ENCODE measurements at places on chromosomes 1 and 21. TPM values are rescaled to one million over a fixed set of nuclear protein-coding genes. Genes with fewer than 3 reads are reported as not detected.

DNA sequence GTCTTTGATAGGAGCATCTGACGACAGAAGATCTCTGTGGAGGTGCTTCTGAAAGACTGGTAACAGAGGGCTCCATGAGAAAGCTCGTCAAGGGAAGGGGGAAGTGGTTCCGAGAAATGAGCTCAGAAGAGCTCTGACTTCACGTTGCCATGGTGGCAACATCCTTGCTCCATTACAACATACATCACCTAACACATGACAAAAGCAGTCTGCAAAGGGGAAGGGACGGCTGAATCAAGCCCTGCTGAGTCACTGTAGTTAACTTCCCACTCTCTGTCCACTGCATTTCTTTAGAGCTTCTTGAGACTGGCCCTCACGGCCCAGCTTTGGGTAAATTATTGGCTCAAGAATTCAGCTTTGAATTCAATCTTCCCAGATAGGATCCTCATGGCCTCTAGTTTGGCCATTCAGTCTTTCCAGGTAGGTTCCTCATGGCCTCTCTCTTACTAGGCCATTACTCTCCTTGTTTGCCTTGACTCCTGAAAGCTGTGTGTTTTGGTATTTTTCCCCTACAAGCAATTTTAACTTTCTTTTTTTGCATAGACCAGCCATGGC lies 88.0 kb upstream of the ZNF648 start:
- H3K4me3 ChIP-seq, result no peak overlapping the region
- peak; percentile 49 for DNase-seq
- H3K4me1 ChIP-seq, result peaks cover 12% of the 10 kb centered on the region
- no peaks in the 10 kb centered on the region for H3K27me3 ChIP-seq
- H3K27ac ChIP-seq, result no peak overlapping the region

- peaks cover 9% of the 10 kb centered on the region for H3K36me3 ChIP-seq
- H3K27ac ChIP-seq, result no peak overlapping the region
- no peak for DNase-seq
- H3K27me3 ChIP-seq, result no peaks in the 10 kb centered on the region
- no peak overlapping the region for H3K4me3 ChIP-seq
- no peaks in the 10 kb centered on the region for H3K4me1 ChIP-seq
These were observed 77.0 kb downstream of the PGM1 start for GRCh38 chr1:63670164-63670563.

- H3K27ac ChIP-seq, result no peak overlapping the region
- H3K4me1 ChIP-seq, result peaks cover 8% of the 10 kb centered on the region
- H3K27me3 ChIP-seq, result peaks cover 6% of the 10 kb centered on the region
- DNase-seq, result no peak
These were observed 12.7 kb upstream of the HMGCL start for GRCh38 chr1:23837908-23838307.

Gene TRIM63
- 0.19 TPM for total RNA-seq

DNA sequence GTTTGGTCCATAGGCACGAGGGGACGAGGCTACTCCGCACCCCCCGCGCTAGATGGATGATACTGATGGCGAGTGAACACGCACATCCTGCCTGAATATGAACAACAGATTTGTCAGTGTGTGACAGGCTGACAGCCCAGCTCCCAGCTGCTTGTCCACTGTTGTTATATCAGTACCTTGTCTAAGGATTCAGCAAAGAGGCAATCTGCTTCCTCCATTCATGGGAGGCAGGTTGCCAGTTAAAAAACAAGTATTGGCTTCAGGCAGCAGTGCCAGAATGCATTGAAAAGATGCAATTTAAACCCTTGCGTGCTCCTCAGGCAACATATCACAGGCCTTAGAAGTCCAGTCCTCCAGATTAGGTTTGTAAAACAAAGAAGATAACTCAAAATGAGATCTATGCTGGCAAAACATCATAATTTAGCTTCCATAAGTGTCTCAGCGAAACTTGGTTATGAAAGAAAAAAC lies 223.3 kb downstream of the GPATCH2 start:
- H3K27me3 ChIP-seq, result no peaks in the 10 kb centered on the region
- DNase-seq, result no peak
- no peaks in the 10 kb centered on the region for H3K36me3 ChIP-seq
- no peaks in the 10 kb centered on the region for H3K4me1 ChIP-seq

Gene IFI44L
- total RNA-seq, result 32.8 TPM

Gene P3H1
- 34.8 TPM for total RNA-seq

Gene PRAMEF1
- total RNA-seq, result not detected

- H3K27me3 ChIP-seq, result no peaks in the 10 kb centered on the region
- H3K36me3 ChIP-seq, result no peaks in the 10 kb centered on the region
- H3K4me1 ChIP-seq, result no peaks in the 10 kb centered on the region
- no peak overlapping the region for H3K27ac ChIP-seq
These were observed 26.1 kb upstream of the GPR153 start for GRCh38 chr1:6287029-6287428.

- no peak for DNase-seq
- peaks cover 16% of the 10 kb centered on the region for H3K4me1 ChIP-seq
- no peak overlapping the region for H3K4me3 ChIP-seq
These were observed 8.1 kb upstream of the TACSTD2 start for GRCh38 chr1:58585166-58585565.

Gene CSF1
- 135 TPM for total RNA-seq

Gene C1orf115
- total RNA-seq, result 0.73 TPM

DNA sequence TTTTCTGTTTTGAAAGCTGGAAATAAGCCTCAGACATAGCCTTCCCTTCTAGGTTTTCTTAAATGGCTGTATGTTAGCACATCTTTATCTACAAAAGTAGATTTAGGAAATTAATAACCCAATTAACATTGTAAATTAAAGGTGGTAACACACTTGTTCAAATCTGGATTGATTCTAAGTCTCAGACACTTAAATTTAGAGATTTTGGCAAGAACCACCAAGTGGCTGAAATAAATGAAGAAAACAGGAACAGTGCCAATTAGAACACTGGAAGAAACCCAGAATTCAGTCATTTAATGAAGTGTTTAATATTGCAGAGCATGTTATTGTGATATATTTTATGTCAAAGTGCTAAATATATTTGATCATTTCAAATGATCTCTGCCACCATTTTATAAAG lies 628.2 kb downstream of the USP25 start:
- no peaks in the 10 kb centered on the region for H3K27me3 ChIP-seq
- DNase-seq, result no peak
- no peak overlapping the region for H3K27ac ChIP-seq
- no peaks in the 10 kb centered on the region for H3K4me1 ChIP-seq
- H3K4me3 ChIP-seq, result no peak overlapping the region

Gene PALMD
- total RNA-seq, result not detected

DNA sequence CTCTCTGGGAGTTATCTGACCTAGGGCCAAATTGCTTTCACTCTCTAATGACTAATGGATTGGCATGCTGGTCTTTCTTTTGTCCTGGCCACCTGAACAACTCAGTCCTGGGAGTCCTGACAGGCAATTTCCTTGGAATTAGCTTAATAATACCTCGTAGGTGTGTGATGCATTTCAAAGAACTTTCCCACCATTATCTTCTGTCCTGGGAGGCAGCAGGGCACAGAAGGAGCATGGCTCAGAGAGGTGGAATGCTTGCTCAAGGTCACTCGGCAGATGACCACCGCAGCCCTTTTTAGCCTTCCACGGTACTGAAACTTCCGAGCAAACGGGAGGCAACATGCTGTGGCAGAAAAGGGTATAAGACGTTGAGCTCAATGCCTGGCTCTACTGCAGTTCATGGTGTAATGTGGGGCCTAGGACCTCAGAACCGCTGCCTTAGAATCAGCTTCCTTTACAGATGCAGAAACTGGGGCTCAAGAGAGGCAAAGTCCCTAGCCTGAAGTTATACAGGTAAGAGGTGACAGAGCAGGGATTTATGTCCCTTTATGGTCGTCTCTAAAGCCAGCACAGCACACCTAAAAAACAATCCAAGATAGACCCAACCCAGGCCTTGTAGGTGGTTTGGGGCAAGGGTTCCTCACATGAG lies 3.2 kb downstream of the ID3 start:
- peaks cover 13% of the 10 kb centered on the region for H3K36me3 ChIP-seq
- DNase-seq, result no peak
- no peaks in the 10 kb centered on the region for H3K27me3 ChIP-seq
- H3K27ac ChIP-seq, result peak overlapping the region; percentile 73

DNA sequence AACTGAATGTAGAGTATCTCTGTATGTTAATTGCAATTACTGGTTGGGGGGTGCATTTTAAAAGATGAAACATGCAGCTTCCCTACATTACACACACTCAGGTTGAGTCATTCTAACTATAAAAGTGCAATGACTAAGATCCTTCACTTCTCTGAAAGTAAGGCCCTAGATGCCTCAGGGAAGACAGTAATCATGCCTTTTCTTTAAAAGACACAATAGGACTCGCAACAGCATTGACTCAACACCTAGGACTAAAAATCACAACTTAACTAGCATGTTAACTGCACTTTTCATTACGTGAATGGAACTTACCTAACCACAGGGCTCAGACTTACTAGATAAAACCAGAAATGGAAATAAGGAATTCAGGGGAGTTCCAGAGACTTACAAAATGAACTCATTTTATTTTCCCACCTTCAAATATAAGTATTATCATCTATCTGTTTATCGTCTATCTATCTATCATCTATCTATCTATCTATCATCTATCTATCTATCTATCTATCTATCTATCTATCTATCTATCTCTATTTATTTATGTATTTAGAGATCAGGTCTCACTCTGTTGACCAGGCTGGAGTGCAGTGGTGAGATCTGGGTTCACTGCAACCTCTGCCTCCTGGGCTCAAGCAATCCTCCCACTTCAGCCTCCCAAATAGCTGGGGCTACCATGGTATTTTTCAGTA lies 47.8 kb downstream of the CHML start:
- H3K27ac ChIP-seq, result peak overlapping the region; percentile 49
- DNase-seq, result no peak
- peaks cover 3% of the 10 kb centered on the region for H3K36me3 ChIP-seq

- H3K27me3 ChIP-seq, result no peaks in the 10 kb centered on the region
- H3K27ac ChIP-seq, result no peak overlapping the region
- DNase-seq, result no peak
These were observed 11.9 kb downstream of the TSPAN2 start for GRCh38 chr1:115077286-115077983.

DNA sequence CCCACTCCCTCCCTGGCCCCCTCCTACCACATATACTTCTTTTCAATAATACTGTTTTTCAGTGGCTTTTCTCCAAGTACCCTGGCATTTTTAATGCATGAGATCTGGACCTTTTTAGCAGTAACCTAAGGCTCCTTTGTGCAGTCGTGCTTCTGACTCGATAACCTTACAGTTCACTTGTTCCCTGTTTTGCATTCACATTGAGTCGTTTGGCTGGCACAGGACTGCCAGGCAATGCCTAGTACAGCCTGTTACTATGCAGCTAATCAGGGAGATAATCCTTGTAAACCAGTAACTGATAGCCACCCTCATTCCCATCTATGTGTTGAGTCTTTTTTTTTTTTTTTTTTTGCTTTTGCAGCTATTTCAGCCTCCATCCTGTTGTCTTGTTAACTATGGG lies 3.7 kb downstream of the ATP1B1 start:
- no peak for DNase-seq
- H3K4me3 ChIP-seq, result no peak overlapping the region
- peaks cover 6% of the 10 kb centered on the region for H3K36me3 ChIP-seq
- H3K4me1 ChIP-seq, result peaks cover 36% of the 10 kb centered on the region
- peaks cover 20% of the 10 kb centered on the region for H3K27me3 ChIP-seq

DNA sequence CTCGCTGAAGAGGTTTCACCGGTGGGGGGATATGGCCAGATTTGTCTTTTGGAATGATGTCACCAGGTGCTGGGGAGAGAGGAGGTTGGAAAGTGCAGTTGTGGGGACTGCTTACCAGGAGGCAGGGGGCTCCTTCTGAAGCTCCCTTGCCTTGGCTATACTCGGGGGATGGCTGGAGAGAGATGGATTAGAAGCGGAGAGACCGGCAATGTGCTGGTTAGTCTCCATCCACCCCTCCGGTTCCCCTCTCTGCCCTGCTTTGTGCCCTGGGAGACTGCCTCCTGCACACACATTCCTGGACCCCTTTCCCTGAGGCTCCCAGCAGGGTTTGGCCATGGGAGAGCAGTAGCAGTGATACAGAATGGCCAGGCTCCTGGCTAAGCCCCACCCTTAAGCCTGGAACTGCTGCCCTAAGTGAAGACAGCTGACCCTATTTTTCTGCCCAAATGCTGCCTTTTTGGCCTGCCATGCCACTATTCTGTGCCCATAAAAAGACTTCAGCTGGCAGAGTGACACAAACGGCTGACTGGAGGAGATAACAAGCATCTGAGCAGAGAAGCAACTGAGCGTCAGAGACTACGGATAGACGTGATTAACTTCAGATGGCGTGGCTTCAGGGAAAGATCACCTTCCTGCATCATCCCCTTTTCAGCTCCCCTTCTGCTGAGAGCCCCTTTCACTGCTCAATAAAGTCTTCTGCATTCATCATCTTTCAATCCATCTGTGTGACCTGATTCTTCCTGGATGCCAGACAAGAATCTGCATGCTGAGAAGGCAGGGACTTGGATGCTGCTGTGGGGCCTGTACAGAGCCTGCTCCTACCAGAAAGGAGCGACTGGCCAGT lies 14.5 kb upstream of the VPS13D start:
- no peak overlapping the region for H3K27ac ChIP-seq
- no peaks in the 10 kb centered on the region for H3K36me3 ChIP-seq
- DNase-seq, result no peak
- H3K4me1 ChIP-seq, result peaks cover 7% of the 10 kb centered on the region

DNA sequence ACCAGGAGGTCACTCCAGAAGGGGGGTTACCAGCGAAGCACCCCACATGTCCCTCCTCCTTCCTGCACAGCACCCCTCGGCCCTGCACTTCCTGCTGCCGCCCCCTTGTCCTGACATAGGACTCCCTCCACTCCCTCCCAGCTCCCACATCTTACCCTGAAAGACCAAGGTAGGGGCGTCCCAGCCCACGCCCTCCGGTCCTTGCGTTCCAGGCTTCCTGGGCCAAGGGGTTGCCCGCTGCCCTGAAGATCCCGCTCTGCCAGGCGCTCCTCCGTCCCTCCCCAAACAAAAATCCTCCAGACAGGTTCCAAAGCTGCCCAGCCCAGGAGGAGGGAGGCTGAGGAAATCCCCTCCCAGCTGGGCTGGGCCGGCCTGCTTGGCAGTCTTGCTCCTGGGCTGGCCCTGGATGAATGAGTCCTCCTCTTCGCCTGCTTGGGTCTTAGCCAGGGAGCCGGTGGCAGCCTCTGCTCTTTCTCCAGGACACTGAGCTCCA lies at the start of gene RHBDL2:
Gene RHBDL2 (minus strand): TSS at position 304 of the 493 bp plus-strand sequence. CDS start 22,618 bp downstream, outside the sequence.
- no peaks in the 10 kb centered on the region for H3K36me3 ChIP-seq
- H3K27ac ChIP-seq, result no peak within 1 kb of the TSS
- no peak for DNase-seq
- H3K27me3 ChIP-seq, result no peaks in the 10 kb centered on the region
- no peaks in the 10 kb centered on the region for H3K4me1 ChIP-seq
- H3K4me3 ChIP-seq, result no peak within 1 kb of the TSS

DNA sequence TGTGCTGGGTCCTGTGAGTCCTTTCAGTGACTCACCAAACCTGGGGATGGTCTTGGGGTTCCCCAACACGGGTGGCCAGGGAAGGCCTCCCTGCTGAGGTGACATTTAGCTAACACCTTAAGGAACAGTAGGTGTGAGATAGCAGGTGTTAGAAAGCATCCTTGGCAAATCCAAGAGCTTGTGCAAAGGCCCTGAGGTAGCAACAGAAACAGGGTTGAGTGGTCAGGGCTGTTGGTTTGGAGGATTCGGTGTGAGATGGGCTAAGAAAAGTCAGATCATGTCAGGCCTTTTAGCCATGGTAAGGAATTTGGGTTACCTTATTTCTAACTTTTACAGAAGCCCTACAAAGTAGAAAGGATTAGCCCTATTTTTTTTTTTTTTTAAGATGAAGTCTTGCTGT lies 343.0 kb downstream of the CAMTA1 start:
- no peak overlapping the region for H3K27ac ChIP-seq
- H3K36me3 ChIP-seq, result no peaks in the 10 kb centered on the region
- H3K4me1 ChIP-seq, result no peaks in the 10 kb centered on the region
- peaks cover 2% of the 10 kb centered on the region for H3K27me3 ChIP-seq
- no peak overlapping the region for H3K4me3 ChIP-seq
- no peak for DNase-seq
